GM19239 (cell line): ENCODE measurements at places on chromosomes 16 and 17.

- DNase-seq, result no peak
These were observed 77.4 kb upstream of the MAF start for GRCh38 chr16:79677799-79678530.

DNA sequence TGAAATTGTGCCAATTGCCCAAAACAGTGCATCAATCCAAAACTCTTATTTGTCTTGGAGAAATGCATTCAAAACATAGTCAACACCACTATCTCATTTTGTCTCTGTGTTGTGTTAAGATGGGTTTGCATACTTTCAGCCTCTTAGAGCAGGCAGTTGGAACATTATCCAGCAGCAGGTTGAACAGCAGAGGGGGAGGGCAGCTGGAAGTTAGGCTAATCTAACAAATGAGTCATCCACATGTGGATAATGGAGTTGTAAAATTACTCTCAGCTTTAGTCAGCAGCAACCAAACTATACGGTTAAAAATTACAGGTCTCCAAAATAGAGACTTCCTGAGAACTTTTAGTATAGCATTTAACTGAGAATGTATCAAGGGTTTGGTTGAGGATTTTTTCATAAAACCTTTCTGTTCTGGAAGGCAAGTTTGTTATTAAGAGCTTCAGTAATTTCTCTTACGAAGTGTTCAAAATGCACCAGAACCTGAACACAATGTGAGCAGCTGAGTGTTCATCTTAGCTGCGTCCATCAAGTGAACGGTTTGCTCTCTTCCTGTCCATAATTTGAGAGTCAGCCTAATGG, 46.3 kb downstream of the PRKCA start:
- no peak for DNase-seq

GRCh38 chr16:56672761-56673536, 3.3 kb downstream of the MT1H start:
- DNase-seq, result no peak

DNA sequence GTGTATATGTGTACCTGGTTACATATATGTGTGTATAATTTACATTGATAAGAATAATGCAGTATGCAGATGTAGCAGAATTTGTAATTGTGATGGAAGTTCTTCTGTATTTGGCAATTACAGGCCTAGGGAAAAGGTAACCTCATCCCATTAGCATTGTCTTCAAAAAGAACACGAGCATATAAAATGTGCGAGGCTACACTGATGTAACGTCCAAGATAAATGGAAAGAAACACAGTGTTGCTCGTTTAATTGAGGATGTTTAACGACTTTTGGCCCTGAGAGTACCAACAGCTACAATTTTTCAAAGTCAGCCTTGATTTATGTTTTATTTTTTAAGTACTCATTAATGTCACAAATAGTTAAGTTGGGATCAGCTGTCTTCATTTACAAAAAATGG, 703.5 kb upstream of the RBFOX1 start:
- DNase-seq, result no peak

DNA sequence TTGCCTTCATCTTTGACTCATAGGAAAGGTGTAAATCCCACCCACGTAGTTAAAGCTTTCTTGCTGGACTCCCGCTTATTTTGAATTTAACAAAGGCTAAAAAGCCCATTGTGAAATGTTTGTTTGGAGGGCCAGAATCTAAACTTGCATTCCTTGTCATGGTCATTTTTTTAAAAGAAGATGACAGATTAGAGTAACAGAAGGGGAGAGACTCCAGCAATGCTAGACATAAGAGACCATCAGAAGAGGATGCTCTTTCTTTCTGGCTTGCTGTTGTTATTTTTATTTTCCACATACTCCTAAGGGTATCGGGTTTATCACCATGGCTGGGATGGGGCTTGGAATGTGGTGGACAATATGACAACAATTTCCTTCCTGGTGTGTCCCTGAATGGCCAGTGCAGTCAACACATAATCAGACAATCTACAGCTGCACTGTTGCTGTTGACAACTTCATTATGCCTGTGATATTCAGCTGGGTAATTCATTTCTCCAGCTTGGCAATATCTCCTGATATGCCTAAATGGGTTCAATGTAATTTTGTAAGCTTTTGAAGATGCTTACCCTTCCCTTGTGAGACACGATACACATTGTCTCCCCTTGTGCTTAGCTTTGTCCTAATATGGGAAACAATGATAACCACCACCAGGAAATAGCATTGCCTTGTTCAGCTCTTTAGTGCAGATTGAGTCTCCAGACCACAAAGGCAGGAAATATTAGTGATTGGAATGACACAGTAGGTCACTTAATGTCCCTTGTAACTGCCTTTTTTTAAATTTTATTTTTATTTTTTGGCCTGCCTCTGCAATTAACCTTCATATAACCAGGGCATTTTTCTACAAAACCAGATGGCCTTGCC, 164.3 kb downstream of the ANKFN1 start:
- DNase-seq, result no peak

DNA sequence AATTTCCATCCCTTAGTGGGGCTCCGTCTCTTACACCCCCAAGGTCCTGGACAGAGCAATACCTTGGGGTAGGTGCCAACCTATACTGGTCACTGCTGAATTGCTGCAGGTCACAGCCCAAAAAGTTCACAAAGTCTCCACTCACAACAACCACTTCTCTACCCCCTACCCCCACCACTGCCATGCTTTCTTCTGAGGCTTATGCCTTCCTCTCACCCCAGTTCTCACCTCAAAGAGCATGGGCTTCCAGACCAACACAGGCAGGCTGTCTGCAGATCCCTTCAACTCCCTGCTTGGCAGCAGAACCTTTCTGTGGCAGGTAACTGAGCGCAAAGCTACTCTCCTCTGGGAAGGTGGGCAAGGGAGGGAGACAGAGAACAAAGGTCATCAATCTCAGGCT, 35.5 kb downstream of the C16orf78 start:
- DNase-seq, result no peak

- DNase-seq, result no peak
These were observed 129.5 kb downstream of the PRKCA start for GRCh38 chr17:66431910-66432309.

GRCh38 chr17:2398655-2399571, 1.9 kb downstream of the MNT start:
- no peak for DNase-seq

DNA sequence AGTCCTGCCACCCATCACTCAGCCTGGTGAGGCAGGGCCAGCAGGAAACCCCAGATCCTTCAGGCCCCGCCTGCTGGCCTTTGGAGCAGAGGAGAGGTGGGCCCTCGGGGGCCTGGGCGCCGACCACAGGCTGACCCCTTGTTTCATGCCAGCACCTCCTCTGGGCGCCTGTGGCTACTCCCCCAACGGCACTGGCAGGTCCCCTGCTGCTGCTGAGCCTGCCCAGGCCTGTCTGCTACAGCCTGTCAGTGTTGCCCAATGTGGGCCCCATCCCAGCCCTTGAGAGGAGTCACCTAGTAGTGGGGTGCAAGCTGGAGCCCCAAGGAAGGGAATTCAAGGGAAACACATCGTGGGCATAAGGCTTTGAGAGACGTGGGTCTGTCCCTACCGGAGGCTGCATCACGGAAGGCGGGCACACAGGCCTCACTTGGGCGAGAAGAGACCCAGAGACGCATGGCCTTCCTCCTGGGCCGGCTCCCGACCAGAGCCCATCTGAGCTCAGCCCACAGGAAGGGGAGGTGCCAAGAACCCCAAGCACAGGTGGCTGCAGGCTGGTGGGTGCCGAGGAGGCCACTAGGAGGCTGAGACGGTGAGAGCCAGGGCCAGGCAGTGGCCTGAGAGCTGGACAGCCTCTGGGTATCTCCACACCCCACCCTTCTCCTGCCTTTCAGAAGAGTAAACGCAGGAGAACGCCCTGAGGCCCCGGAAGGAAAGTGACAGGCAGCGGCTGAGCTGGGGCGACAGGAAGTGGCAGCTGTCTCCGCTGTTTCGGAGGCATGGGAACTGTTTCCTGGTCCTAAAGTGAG, 8.0 kb upstream of the FASN start:
- peak; percentile 96 for DNase-seq

GRCh38 chr17:43528319-43528987, 17.7 kb downstream of the ETV4 start:
- DNase-seq, result no peak

- no peak for DNase-seq
These were observed 10.4 kb upstream of the GJD3 start for GRCh38 chr17:40374821-40375498.

DNA sequence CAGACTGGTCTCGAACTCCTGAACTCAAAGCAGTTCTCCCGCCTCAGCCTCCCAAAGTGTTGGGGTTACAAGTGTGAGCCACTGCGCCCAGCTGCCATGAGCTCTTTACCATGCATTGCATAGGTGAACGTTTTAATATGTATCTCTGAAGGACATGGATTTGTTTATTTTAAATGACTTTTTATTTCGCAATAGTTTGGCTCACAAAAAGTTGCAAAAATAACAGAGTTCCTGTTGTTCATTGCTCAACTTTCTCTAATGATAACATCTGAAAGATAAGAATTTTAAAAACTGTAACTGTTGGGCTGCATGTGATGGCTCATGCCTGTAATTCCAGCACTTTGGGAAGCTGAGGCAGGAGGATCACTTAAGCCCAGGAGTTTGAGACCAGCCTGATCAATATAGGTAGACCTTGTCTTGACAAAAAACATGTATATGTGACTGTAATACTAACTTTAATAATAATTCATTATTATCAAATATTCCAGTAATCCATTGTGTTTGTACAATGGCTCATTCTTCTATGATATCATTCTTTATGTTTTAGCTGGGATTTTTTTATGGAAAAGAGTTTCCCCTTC, 80.1 kb downstream of the ABCC1 start:
- no peak for DNase-seq

- no peak for DNase-seq
These were observed 224.6 kb upstream of the N4BP1 start for GRCh38 chr16:48834576-48834975.

DNA sequence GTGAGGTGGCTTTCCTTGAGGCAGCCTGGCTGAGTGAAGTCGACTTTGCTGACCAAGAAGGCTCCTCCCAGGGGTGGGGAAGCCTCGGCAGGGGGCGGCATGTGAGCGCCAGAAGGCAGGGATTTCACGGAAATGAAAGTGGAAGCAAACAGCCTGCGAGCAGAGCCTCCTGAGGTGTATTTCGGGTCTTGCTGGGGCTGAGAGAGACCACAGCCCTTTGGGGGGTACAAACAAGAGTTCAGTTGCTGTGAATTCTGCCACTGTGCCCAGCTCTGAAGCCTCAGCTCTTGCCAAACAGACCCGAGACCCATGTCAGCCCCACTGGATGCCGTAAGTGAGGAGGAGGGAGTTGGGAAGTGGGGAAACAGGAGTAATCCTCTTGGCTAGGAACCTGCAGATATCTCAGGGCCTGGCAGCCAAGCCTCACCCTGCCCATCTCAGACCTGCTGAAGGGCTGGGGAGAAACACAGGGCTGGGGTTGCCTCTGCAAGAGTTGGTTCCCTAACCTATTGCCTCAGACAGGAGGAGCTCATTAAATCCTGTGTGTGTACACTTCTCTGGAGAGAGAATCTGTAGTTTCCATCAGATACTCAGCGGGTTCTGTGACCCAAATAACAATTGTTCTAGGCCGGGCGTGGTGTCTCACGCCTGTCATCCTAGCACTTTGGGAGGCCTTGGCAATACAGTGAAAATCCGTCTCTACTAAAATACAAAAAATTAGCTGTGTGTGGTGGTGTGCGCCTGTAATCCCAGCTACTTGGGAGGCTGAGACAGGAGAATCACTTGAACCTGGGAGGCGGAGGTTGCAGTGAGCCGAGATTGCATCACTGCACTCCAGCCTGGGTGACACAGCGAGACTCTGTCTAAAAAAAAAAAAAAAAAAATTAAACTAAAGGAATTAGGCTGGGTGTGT, at the start of gene IFI35:
IFI35 (plus strand) TSS at position 146 of the 913 bp plus-strand sequence; CDS start at position 310, 164 bp downstream.
- DNase-seq, result peak; percentile 78

DNA sequence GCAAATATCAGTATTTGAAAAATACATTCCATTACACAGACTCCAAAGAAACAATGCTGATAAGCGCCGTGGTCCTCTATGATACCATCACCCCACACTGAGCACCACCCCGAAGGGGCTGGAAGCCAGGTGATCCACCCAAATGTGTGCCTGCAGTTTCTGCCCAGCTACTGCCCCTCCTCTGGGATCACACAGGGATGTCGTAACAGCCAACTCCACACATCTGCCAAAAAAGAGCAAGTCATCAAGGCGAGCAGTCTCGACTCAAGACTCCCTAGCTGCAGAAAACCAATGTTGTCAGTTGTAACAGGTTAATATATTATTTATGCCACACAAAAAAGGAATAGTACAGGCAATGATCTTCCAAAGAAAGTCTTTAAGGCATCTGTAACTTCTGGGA, 21.0 kb downstream of the CYB5D2 start:
- no peak for DNase-seq

DNA sequence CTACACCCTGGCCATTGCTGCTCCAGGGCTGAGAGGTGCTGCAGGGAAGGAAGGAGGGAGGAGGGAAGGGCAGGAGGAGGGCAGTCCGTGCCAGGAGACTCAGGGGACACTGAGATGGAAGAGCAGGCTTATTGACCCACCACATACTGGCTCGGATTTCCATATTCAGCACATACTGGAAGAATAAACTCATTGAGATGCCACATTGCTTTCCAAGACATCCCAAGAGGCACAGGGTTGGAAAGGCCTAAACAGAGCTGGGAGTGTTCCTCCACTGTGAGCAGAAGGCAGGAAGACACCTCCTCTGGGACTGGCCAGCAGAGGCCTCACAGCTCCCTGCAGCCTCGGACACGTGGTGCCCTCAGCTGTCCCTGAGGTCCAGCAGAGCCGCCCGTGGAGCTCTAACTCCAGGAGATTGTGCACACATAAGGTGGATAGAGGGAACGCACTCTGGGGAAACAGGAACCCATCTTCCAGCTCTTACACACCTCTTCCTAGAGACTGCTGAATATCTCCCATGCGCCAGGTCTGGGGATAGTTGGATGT, 17.4 kb downstream of the CCDC182 start:
- DNase-seq, result no peak

DNA sequence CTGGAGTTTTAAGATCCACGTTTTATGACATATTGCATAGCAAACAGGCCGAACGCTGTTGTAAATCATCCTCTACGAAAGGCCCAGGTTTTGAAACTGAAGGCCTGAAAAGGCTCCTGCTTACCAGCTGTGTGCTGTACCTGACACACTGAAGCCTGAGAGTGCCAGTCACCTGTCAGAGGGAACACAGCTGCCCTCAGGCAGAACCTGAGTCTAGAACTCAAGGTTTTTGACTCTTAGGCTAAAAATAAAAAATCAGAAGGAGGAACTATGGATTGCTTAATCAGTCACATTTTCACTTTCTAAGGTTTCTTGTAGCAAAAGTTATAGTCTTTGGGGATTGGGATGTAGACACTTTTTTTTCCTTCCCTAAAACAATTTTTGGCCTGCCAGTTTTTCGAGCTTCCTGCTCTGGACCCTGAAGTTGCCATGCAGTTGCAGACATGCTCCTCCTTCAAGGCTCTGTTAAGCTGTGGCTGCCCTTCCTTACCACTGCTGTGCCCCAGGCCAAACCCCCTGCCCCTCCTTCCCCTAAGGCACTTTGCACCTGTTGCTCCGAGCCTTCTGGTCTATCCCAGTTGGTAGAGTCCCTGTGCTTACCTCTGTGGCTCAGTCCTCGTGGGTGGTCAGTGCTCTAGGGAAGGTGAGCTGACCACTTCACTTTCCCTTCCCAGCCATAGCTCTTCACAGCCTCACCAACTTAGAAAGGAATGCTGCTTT, 56.6 kb downstream of the TENT4B start:
- DNase-seq, result no peak
